ENCODE measurements at places on chromosomes 6 and 20.

DNA sequence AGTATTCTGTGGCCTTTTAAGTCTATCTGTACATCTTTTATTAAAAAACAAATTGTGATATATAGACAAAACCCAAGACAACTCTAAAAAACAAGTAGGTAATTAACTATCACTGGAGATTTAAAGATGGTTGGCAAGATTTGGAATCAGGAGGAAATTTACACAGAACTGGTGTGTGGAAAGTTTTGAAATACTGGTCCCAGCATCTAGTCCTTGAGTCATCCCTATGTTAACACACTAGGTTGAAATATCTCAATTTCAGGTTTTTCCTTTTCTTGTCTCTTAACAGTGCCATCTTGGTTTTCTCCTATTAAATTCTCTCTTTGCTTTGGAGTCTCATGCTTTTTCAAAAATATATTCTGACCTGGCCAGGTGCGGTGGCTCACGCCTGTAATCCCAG lies 27.5 kb downstream of the SASH1 start:
- DNase-seq = no peak

GRCh38 chr20:1295276-1295930 lies 29.3 kb downstream of the SNPH start:
- no peak for DNase-seq

- no peak for DNase-seq
Measured at GRCh38 chr20:59600472-59600871, 3.9 kb upstream of the PHACTR3 start.

DNA sequence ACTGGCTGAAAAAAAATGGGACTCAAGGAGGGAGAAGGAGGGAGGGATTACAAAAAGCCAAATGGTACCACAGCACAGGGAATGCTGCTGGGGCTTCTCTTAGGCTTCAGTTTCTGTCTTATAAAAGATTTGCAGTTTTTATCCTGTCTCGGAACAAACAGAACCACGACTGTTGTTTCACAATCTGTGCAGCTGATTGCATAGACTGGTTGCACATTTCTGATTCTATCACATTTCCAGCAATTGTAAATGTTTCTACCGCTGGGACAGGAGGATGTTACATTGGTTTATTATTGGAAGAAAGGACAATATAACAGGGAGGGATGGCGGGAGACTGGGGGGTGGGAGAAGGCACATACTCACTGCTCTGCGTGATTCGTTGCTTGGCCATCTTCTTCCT lies 73.5 kb upstream of the ARID1B start:
- no peak for DNase-seq

DNA sequence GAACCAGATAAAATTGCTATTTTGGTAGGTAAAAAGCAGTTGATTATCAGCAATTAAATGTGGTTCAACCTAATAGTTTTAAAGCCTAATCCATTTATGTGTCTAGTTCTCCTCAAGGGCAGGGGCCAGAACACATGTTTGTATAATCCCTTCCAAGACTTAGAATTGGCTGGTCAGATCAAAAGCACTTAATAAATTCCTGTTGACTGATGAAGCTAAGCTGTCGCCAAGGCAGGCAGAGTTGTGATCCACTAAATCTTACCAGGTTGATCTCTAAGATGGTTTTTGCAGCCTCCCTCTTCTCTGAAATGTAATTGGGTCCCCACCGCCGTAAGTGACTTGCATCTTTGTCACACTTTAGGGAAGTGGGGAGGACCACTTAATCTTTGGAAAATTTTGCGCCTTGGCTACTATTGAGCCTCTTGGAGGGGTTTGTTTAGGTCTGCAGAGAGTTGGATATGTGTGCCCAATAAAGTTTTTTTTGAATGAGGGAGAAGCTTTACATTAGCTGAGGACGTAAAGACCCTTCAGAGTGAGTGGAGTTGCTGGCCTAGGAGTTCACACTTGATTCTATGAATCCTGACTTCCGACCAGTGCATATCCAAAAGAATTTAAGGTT lies 65.9 kb downstream of the PHF20 start:
- no peak for DNase-seq

DNA sequence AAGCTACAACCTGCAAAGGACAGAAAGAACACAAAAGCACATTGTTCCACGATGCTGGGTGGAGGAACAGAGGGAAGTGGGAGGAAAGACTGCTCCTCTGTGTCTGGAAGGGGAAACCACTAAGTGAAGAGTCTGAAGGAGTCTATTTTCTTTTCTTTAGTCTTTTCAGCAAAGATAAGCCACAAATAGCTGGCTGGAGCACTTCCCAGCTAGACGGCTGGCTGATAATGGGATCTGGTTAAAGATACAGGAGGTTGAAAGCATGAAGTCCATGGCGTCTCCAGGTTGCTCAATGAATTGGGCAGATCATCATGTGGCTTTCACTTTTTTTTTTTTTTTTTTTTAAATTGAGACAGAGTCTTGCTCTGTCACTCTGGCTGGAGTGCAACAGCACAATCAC lies 154.0 kb upstream of the KCNG1 start:
- DNase-seq = no peak

- no peak for DNase-seq
Measured at GRCh38 chr6:46312654-46313053, 141.9 kb upstream of the ENPP5 start.

GRCh38 chr20:48818481-48818987 lies 9.3 kb downstream of the PREX1 start:
- DNase-seq = no peak

- DNase-seq = no peak
Measured at GRCh38 chr6:365835-366234, 25.7 kb upstream of the IRF4 start.

GRCh38 chr20:49676581-49677291 lies 36.9 kb downstream of the B4GALT5 start:
- no peak for DNase-seq

GRCh38 chr6:146968041-146968760 lies 236.0 kb upstream of the STXBP5 start:
- no peak for DNase-seq

GRCh38 chr6:10720265-10720959 lies 2.5 kb upstream of the TMEM14C start:
- DNase-seq = no peak

- no peak for DNase-seq
Measured at GRCh38 chr6:2344319-2344905, 99.0 kb upstream of the GMDS start.

DNA sequence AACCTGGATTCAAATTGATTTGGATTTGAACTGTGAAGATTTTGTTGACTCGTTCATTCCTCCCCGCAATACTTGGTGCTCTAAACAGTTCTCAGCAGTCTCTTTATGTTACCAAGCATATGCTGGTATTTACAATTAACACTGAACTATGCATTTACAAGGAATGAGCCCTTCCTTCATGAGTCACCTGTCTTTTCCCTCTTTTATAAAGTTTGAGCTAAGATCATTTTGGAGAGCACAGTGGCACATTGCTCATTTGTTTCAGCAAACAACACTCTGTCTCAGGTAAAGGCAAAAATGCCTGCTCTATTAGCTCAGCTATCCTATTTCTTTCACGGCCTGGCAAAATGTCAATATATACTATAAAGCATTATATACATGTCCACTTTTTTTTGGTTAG lies 285.4 kb downstream of the PHACTR1 start:
- DNase-seq = no peak

DNA sequence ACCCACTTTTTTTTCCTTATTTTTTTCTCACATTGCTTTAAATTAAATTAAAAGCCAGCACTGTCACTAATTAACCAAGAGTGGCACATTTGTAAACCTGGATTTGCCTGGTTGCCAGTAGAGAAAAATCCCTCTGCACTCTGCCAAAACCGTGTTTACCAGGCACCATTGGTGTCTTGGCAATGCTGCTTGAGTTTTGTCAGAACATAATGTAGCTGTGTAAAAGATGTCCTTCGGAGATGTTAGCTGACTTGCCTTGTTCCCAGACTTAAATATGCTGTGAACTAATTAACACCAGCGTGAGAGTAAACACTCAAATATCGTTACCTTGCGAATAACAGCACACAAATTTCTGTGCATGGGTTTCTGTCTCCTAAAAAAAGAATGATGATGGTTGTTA lies 694.9 kb upstream of the ID4 start:
- DNase-seq = no peak

DNA sequence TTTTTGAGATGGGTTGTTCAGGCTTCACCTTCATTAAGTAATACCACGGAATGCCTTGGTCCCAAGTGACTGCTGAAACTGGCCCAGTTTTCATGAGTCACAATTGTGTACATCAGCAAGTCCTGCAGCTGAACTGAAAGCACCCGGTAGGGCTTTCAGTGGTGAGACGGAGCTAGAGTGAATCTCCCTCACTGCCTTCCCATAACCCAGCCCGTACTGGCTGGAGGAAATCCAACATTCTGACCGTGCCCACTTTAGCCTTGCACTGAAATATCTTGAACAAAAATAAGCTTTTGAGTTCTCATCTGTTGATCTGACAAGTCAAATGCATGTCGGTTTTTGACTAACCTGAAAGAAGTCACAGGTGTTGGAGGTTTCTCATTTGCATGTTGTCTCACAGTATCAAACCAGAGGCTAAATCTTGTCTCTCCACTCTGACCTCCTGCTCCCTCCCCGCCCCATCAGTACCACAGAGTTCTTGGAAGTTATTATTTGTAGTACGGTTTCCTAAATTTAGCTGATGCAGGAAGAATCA lies 35.9 kb downstream of the DUSP22 start:
- DNase-seq = no peak

DNA sequence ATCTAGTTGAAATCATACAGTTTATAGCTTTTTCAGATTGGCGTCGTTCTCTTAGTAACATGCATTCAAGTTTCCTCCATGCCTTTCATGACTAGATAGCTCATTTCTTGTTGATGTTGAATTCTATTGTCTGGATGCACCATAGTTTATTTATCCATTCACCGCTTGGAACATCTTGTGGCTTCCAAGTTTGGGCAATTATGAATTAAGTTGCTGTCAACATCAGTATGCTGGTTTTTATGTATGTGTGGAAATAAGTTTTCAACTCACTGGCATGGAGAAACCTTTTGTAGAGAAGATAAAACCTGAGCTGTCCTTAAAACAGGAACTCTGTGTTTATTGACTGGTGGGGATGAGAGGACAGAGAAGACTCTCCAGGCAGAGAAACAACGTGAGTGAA lies 248.0 kb downstream of the CDC5L start:
- no peak for DNase-seq

GRCh38 chr20:8154638-8155037 lies 22.6 kb downstream of the PLCB1 start:
- DNase-seq = no peak

DNA sequence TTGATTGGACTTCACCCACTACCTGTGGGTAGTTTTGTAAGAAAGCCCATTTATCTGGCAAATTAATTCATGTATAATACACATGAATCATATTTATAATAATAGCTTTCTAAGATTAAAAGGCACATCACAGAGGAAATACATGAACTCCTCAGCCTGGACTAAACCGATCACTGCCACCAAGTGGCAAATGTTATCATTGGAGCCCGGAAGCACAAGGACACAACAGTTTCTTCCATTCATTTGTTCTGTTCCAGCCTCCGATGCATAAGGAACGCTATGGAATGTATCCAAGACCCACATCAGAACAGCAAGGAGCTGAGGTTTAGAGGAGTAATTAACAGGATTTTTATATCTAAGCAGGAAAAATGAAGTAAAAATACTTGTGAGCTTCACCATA lies 13.9 kb upstream of the IPCEF1 start:
- DNase-seq = peak; percentile 15

DNA sequence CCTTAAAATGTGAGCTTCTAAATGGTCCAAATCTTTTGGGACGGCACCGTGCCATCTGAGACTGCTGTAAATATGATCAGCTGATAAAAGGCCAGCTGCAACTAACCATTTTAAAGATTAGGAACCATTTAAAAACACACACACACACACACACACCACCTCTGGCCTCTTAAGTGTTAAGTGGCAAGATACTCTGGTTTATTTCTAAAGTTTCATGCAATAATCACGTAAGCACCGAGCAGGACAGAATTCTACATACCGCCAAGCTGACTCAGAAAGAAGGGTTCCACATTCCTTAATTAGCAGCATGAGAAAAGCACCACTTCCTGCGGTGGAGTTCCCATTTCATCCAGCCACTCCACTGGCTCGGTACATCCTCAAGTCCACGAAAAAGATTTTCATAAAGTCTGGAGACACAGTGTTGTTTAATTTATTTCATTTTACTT lies 17.8 kb upstream of the ZNF217 start:
- no peak for DNase-seq

- DNase-seq = no peak
Measured at GRCh38 chr20:32465092-32465900, 107.2 kb downstream of the ASXL1 start.

DNA sequence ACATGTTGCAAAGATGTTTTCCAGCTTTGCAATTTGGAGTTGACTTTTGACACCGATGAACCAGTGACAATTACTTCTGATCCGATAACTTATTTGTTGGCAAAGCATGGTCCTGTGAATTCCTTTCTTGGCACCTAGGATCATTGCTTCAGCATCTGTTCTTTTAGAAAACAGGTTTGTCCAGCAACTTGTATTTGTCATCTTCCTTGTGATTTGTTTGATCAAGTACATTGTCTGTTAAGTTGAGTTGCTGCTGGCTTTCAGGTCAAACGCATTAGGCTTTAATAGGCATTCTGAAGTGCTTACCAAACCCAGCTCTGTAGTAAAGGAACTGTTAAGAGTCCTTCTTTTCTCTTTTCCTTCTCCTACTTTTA lies 192.4 kb upstream of the ZNF217 start:
- no peak for DNase-seq

- no peak for DNase-seq
Measured at GRCh38 chr20:11035211-11035610, 361.4 kb upstream of the JAG1 start.

- DNase-seq = no peak
Measured at GRCh38 chr20:44734938-44735337, 10.7 kb upstream of the KCNK15 start.

DNA sequence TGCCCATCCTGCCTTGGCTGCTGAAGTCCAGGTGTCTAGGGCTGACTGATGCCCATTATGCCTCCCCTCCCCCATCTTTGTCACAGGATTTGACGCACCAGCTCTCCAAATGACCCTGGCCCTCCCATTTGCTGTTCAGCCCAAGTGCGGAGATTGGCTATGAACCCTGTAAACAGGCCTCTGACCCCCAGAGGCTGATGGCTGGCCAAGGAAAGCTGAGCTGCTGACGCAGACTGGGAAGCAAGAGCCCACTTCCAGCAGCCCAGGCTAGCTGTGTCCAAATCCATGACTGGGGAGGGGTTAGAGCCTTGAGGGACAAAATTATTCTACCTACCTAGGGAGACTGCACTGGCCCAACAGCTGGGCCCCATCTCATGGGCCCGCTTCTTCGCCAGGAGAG lies 797 bp upstream of the GNRH2 start:
- DNase-seq = no peak

GRCh38 chr6:41200296-41200900 lies 551 bp downstream of the TREML2 start:
- no peak for DNase-seq

- no peak for DNase-seq
Measured at GRCh38 chr6:52426667-52427066, 6.5 kb downstream of the EFHC1 start.

GRCh38 chr6:137881522-137881886 lies 14.4 kb downstream of the TNFAIP3 start:
- DNase-seq = no peak

DNA sequence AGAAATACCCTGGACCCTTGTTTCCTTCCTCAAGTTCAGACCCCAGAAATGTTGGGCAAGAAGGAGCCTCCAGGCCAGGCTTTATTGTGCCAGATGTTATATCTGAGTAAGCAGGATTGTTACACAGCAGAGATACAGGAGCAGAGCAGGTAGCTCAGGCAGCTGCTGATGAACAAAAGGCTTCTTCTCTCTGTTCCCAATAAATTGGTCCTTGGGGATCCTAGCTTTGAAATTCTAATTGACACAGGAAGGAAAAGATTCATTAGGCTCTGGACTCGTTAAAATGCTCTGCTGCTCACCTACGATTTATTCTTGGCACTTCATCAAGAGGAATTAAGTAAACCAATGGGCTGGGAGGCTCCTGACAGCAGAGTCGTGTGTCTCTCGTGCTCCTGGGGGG lies 54.2 kb downstream of the RALY start:
- DNase-seq = no peak
